ENCODE measurements at places on chromosomes 7 and 10.

- DNase-seq: no peak
Measured at GRCh38 chr7:66522518-66522917, 106.2 kb upstream of the KCTD7 start.

DNA sequence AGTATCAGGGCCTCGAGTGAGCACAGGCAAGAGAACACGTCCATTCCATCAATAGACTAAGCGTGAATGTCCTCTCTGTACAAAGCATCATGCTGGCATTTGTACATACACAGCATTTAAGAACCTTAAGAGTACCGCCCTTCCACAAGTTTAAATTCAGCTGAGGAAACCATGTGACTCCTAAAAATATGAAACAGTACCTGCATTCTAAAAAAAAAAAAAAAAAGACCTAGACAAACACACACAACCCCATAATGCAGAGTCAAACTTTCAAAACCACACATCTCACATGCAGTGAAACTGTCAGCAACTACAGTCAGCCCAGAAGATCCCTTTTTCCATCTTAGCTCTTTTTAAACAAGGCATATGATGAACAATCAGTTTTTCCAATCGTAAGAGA lies 124.3 kb downstream of the DIP2C start:
- no peak for DNase-seq

DNA sequence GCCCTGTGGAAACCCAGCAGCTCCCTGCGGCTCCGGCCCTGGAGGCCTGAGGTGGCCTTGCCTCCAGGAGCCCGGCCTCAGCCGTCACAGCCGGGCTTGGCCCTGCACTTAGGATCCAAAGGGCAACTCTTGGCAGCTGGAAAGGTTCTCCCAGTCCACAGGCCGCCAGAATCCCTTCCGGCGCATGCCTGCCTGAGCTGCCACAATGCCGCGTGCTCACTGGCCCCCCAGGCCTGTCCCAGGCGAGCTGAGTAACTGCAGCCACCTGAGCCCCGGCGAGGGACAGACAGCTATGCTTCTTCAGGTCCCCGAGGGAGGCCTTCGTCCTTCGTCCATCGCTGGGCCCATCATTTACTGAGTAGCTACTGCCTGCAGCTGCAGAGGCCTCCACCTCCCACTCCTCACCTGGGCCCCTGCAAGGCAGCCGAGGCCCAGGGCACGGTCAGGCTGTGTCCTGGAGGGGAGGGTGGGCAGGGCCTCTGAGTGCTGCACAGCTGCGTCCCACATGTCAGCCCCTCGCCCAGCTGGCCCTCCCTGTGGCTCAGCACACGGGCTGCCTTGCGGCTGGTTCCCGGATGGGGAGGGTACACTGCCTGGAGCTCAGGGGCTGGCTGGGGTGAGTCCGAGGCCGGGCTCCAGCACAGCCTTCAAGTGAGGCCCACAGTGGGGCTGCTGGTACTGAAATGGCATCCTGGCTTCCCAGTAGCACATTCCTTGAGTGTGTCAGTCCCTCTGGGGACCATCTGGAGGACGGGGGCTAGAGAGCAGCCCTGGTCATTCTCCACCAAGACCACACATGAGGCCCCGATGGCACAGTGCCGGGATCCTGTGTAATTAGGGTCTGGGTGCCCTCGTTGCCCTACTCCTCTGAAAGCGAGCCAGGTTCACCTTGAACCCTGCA lies 172.5 kb downstream of the ELFN1 start:
- no peak for DNase-seq

GRCh38 chr10:48414778-48415177 lies 108.3 kb downstream of the MAPK8 start:
- no peak for DNase-seq

GRCh38 chr7:156795415-156795814 lies 97.6 kb downstream of the LMBR1 start:
- DNase-seq: no peak

- no peak for DNase-seq
Measured at GRCh38 chr7:127927348-127927696, 103.9 kb downstream of the LRRC4 start.

- no peak for DNase-seq
Measured at GRCh38 chr7:38171623-38172391, 6.2 kb upstream of the STARD3NL start.

All from activated CD8-positive, alpha-beta memory T cell treated with anti-CD3 and anti-CD28 coated beads for 1 hour (primary cell).